ENCODE measurements at places on chromosomes 1 and 21.
A peak's percentile ranks its signal among the peaks of the same experiment; 100 is the strongest.

DNA sequence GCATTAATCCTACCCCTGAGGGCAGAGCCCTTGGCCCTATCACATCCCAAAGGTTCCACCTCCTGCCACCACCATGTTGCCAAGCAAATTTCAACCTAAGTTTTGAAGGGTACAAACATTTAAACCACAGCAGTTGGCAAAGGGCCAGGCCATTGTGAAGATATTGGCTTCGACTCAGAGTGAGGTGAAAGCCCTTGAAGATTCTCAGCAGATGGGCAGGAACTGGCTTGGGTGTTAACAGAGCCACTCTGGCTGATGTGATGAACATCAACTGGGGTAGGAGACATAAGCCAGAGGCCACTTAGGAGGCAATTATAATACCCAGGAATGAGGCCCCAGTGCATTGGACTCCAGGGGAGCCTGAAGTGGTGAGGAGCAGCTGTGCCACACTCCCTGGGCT is 207.7 kb upstream of the KAZN start:
- DNase-seq = no peak

DNA sequence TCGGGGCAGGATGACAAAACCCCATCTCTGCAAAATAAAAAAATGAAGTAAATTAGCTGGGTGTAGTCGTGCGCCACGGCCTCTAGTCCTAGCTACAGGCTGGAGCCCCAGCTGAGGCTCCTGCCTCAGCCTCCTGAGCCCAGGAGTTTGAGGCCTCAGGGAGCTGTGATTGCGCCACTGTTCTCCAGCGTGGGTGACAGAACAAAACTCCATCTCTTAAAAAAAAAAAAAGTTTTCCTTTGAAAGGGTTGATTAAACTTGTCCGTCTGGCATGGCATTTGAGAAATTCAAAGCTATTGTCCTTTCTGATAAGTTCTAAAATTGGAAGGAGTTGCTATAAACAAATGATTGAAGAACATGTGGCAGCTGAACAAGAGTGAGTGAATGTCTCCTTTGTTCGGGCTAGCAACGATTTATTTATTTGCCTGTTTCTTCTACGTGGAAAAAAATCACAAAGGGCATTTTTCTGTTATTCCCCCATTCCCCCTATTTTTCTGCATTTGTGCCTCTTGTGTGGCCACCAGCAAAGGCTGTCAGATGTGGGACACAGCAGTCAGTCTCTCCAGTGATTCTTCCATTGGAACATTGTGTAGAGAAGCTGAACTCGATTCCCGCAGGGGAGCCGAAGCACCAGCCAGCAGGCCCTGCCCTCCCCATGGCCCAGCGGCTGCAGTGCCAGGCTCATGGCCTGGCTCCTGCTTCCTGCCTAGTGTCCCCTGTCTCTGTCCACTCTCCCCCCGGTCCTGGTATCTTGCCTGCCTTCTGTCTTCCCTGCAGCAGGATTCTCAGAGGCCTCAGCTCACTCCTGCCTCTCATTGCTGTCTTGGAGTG is 21.5 kb upstream of the PWP2 start:
- no peak for DNase-seq

DNA sequence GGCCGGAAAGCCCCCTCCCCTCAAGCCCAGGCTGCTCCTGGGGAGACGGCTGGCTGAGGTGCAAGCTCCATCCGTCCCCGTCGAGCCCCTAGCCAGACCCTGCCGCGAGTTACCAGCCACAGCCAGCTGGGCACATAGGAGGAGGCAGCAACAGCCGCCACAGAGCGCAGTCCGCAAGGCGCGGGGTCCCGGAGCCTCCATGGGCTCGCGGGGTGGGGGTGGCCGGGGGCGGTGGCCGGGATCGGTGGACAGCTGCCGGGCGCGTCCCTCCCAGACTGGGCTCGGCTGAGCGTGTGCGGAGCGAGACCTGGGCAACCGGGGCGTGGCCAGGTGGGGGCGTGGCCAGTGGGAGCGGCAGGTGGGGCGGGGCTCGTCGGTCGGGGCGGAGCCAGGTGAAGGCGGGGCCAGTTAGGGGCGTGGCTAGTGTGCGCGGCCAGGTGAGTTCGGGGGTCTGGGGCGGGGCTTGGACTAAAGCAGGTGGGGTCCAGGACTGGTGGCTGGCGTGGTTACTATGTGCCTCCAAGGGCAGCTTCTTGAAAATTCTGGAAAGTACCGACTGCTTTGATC is at the start of gene CD164L2:
TSS of gene CD164L2 (minus strand) at position 295 of the 567 bp plus-strand sequence. CDS start at position 201, 94 bp downstream.
- peak; percentile 70 for DNase-seq

- no peak for DNase-seq
These were observed 637.2 kb downstream of the SMYD3 start for GRCh38 chr1:245869847-245870246.

DNA sequence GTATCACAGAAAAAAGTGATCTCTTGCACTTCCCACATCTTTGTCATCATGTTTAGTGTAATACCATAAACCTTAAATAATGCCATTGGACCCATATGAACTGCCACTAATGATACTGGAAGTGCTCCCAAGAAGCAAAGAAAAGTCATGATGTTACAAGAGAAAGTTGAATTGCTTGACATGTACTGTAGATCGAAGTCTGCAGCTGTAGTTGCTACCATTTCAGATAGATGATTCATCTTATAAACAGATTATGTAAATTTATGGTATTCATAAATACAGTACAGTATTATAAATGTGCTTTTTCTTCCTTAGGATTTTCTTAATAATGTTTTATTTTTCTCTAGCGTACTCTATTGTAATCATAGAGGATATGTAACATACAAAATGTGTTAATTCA is 30.1 kb upstream of the LAMC2 start:
- no peak for DNase-seq

DNA sequence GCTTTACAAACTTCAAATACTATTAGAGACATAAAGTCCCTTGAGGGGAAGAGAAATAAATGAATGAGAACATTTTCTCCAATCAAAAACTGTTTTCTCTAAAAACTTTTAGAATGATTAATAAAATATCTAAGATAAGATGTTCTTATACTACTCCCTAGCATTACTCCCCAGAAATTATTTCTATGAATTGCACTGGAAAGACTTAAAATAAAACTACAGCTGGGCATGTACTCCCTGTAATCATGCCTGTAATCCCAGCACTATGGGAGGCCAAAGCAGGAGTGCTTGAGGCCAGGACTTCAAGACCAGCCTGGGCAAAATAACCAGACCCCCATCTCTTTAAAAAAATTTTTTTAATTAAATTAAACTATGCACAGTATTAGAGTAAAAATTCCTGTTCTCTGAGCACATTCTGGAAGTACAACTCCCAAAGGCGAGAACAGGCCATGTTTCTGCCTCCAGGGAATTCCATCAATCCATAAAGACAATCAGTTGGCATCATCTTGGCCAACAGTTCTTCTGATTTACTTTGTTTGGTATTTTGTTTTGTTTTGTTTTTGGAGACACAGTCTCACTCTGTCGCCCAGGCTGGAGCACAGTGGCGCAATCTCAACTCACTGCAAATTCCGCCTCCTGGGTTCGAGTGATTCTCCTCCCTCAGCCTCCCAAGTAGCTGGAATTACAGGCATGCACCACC is 77.9 kb downstream of the TGFBR3 start:
- no peak for DNase-seq
